Hepatic stellate cell (primary cell): ENCODE measurements at places on chromosomes 2 and 18.

DNA sequence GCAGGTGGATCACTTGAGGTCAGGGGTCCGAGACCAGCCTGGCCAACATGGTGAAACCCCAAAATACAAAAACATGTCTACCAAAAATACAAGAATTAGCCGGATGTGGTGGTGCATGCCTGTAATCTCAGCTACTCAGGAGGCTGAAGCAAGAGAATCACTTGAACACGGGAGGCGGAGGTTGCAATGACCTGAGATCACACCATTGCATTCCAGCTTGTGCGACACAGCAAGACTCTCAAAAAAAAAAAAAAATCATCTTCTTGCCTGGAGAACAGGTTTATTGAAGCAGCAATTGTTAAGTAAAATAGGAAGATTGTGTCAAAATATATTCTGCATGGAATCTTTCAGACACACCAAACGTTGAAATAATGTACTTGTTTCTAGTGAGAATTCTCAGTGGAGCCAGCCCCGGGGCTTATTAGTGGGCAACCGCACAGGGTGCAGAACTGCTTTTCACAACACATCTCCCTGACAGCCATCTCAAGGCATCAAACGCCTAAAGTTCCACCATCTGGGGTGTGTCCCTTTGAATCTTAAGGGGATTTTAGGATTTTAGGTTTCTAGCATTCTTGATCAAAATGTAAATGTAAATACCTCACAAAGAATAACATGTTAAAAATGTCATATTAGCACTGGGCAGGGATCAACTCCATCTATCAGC is 28.6 kb upstream of the PPP4R1 start:
- no peak for DNase-seq

- no peak for DNase-seq
These were observed 40.3 kb upstream of the SIGLEC15 start for GRCh38 chr18:45785134-45785533.

DNA sequence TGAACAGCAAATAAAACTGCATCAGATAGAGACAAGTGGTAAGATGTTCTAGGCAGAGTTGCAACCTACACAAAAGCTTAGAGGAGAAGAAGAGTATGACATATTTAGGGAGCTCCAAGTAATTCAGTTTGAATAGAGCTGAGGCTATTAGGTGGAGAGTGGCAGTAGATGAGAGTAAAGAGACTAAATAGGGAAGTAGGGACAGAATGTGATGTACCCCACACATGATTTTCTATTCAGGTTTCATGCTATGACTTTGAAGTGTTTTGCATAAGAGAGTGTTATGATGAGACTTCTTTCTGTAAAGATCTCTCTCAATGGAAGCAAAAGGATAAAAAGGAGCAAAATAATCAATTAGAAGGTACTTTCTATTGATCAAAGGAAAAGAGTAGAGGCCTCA is 206.8 kb upstream of the ERBB4 start:
- DNase-seq: no peak

GRCh38 chr18:42086288-42086687 is 131.3 kb downstream of the PIK3C3 start:
- DNase-seq: no peak

DNA sequence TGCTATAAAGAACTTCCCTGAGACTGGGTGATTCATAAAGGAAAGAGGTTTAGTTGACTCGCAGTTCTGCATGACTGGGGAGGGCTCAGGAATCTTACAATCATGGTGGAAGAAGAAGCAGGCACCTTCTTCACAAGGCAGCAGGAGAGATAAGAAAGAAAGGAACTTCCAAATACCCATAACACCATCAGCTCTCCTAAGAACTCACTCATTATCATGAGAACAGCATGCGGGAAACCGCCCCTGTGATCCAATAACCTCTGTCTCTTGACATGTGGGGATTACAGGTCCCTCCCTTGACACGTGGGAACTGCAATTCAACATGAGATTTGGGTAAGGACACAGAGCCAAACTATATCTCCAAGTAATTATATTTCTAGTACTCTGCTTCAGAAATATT is 163.8 kb upstream of the CDH20 start:
- no peak for DNase-seq

GRCh38 chr2:39487398-39488250 is 50.5 kb upstream of the MAP4K3 start:
- DNase-seq: no peak

GRCh38 chr2:144459286-144459685 is 60.6 kb downstream of the ZEB2 start:
- DNase-seq: no peak

GRCh38 chr2:13942111-13942510 is 690.4 kb upstream of the LRATD1 start:
- no peak for DNase-seq

- no peak for DNase-seq
These were observed 25.0 kb downstream of the CEP68 start for GRCh38 chr2:65081232-65081685.

GRCh38 chr2:70696142-70696541 is 71.9 kb downstream of the ADD2 start:
- no peak for DNase-seq

- peak; percentile 82 for DNase-seq
These were observed 116.0 kb downstream of the TNS1 start for GRCh38 chr2:217886720-217887309.

DNA sequence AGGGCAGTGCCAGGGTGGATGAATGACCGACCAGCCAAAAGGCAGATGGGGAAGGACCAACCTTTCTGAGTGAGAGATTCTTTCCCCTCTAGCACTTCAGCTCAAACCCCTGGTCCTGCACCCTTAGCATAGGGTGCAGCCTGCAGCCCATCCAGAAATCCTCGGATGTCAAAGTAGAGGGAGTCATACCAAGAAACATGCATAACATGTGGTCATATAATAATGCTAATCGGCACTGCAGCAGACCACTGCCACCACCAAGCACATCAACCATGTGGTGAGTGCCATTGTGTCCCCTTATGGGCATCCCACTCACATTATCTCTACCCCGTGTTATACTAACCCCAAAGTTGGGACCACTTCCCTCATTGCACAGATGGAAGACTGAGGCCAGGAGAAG is 17.7 kb downstream of the ATOH8 start:
- no peak for DNase-seq

DNA sequence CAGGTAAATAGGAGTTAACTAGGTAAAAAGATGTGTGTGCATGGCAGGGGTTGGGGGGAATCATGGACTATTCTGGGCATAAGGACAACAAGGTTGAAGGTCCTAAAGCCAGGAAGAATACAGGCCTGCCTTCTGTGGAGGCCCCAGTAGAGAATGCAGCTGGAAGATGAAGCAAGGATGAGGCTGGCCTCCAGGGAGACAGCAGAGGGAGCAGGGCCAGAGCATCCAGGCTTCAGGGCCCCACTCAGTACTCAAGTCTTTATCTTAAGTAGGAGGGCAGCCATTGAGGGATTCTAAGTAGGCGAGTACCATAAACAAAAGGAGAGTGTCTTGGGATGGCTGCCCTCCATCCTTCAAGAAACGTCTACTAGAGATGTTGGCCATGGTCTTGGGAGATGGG is 101.8 kb upstream of the APCDD1 start:
- DNase-seq: no peak

- no peak for DNase-seq
These were observed 145.1 kb downstream of the TDRD15 start for GRCh38 chr2:21268878-21269224.

DNA sequence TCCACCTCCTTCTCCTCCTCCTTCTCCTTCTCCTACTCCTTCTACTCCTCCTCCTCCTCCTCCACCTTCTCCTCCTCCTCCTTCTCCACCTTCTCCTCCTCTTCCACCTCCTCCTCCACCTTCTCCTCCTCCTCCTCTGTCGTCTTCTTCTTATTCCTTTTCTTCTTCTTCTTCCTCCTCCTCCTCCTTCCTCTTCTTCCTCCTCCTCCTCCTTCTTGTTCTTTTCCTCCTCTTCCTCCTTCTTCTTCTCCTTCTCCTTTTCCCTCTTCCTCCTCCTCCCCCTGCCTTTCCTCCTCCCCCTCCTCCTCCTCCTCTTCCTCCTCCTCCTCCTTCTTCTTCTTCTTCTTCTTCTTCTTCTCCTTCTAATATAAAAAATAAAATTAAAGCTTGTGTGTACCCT is 971.2 kb upstream of the PIK3C3 start:
- no peak for DNase-seq

GRCh38 chr2:219713110-219713509 is 85.7 kb downstream of the SLC4A3 start:
- DNase-seq: no peak

DNA sequence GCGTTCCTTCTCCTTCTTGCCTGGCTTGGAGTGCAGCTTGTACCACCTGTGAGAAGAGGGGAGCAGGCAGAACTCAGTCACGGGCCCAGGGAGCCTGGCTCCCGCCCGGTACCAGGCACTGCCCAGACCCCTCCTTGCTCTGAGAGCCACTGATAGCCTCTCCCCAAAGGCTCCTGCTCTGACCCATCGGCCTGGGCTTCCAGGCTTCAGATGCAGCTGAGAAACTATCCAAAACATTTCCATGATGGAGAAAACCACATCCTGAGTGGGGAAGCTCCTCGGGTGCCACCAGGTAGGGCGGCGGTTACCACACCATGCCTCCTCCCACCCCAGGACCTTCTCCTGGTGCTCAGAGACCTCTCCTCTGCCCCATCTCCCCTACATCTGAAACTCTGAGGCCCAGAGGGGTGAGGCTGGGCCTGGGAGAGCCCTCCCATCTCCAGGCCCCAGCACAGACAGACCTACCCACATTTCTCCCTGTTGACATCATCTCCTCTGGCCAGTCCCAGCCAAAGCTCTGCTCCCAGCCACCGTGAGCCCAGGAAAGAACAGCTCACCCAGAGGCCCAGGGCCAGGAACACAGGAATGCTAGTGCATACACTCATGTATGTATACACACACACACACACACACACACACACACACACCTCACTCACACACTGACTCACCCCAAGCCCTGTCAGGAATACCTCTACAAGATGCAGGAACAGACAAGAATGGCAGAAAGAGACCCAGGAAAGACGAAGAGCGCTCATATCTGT is 17.9 kb upstream of the SFXN5 start:
- peak; percentile 99 for DNase-seq

GRCh38 chr18:44900627-44901026 is 219.9 kb downstream of the SETBP1 start:
- no peak for DNase-seq

DNA sequence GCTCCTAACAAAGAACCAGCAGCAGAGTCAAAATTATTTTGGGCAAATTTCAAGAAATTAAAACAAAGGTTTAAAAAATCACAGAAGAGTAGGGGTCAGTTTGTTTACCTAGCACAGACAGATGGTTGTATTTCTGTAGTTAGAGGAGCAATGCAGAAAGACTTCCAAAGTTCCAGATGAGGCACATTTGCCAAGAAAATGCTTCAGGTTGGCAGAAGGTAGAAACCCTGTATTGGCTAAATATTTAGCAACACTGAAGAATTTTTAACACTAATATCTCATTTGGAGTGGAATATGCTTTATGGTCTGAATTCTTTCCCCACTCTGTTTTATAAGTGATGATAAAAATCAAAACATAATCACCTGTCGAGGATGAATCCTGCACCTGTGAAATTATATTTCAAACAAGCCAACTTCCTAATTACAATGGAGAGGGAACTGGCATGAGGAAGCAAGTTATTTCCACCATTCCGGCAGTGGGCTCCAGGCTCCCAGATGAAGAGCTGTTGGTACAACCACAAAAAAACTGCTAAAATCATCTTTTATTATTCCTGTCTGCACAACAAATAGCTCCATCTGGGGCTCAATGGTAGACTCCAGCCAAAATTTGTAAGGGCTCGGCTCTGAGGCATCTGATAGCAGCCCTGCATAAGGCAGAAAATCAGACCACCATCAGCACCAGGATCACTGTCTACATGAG is 286.5 kb upstream of the REV1 start:
- no peak for DNase-seq

GRCh38 chr18:71194438-71194837 is 905.6 kb downstream of the SOCS6 start:
- DNase-seq: no peak

GRCh38 chr2:6372317-6372901 is 493.3 kb downstream of the CMPK2 start:
- no peak for DNase-seq

DNA sequence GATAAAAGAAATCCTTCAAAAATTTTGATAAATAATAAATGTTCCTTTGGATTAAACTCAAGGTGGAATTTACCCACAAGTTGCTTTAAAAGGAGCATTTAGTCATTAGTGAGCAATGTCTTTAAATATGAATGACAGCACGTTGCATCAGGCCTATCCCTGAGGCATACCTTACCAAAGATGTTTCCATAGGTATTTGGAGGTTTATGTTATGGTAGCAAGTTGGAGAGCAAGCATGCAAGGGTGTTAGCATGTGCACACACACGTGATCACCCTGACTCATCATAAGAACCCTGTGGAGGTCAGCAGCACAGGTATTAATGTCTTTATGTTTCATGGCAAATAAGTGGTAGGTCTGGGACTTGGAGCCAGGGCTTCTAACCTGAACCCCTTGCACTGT is 159.9 kb downstream of the ACTR3 start:
- DNase-seq: no peak

DNA sequence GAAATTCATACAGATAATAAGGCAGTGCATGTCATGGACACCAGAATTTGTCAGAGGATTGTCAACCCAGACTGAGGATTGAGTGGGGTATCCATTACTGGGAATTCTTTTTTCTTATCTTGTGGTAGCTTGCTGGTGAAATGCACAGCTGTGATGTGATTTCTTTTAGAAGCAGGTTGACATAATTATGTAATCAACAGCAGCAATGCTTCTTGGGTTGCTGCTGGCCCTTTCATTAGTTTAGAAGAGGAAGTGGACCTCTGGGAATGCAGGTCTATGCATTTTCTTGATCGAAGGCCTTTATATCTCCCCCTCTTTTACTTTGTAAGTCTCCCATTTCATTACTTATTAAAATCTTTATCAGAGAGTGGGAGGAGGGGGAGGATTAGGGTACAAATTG is 319.9 kb downstream of the AGPS start:
- no peak for DNase-seq
